ENCODE measurements at places on chromosomes 13 and 19.

DNA sequence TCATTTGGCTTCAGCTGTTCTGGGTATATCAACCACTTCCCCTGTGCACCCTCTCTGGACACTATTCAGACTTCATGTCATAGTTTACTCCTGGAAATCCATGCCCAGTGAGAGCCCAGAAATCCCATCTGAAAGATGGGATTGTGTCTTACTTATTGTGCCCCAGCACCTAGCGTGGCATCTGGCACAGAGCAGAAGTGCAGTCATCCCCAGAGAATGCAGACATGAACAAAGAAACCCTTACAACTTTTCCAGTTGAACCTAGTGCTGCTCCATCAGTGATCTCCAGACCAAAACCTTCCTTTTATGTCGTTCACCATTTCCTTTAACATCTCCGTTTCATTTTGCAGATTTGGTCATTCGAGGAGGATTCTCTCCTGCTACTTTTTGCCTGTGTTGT, 60.6 kb downstream of the MBNL2 start:
- no peak for DNase-seq

GRCh38 chr13:50989476-50989875, 79.9 kb downstream of the RNASEH2B start:
- peak; percentile 70 for DNase-seq

GRCh38 chr19:39449116-39449797, 3.9 kb downstream of the SUPT5H start:
- DNase-seq: no peak

DNA sequence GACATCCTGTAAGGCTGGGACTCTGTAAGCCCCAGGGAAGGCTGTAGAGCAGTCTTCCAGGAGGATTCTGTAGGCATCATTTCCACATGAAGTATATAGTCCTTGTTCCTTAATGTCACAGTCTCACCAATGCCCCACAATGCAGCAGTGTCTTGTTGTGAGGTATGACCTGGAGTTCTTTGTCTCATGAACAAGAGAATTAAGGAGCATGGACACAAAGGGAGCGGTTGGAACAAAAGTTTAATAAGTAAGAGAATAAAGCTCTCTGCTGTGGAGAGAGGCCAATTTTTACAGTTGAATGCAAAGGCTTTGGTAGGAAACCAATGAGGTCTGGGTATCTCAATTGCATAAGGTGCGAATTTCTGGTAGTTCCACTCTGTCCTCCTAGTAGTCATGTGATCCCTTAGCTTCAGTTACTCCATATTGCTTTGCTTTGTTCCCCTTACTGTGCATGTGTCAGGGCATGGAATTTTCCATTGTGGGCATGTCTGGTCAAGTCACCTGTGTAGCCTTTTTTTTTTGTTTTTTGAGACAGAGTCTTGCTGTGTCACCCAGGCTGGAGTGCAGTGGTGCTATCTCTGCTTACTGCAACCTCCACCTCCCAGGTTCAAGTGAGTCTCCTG, 124.3 kb upstream of the TMTC4 start:
- no peak for DNase-seq

DNA sequence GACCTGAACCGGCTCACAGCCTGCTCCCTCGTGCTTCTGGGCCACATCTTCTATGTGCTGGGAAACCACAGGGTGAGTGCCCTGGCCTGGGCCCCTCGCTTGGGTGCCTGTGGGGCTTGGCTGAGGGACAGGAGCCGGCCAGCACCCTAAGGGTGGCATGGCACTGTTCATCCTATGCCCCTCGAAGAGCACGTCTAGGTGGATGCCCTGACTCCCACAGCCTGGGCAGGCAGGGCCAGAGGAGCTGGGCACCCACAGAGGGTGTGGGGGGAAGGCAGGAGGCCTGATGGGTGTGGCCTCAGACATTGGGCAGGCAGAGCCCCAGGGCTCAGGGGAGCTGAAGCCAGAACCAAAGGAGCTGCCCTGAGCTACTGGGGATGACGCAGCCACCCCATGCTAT, 28.7 kb downstream of the MAU2 start:
- DNase-seq: no peak

- DNase-seq: no peak
Observed at GRCh38 chr19:42068361-42068755, 1.6 kb downstream of the GRIK5 start.

DNA sequence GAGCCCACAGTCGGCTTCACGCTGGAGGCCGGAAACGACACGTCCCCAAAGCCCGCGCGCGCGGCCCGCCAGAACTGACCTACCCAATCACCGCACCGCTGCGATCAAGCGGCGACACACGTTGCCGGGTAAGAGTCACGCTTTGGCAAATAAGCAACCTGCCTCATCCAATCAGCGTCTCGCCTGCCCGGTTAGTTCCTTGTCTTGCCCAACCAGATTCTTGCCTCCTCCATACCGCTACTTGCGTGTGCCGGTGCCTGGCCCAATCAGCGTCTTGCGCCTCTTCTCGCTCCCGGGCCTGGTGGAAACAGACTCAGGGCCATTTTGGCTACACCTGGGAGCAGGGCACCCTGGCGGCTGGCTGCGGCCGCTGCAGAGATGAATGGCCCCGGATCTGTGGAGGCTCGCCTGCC, 11.6 kb upstream of the ZNF544 start:
- DNase-seq: no peak
